ENCODE measurements at places on chromosomes 2 and 18.

DNA sequence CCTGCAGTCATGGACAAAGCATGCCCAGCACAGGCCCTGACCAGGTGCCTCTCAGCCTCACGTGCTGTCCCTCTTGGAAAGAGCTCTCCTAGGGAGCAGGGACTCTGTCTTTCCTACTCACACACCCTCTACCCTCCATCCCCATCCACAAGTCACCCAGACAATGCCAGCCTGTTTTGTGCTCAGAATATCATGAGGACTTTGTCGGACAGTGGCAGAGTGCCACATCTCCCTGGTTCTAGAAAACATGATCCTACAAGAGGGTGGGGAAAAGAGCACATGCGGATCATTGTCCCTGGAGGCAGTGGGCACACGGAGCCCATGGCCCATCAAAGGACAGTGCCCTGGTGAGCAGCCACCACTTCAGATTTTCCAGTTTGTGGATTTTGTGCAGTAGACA is 3.7 kb upstream of the MAL start:
- no peak for DNase-seq

DNA sequence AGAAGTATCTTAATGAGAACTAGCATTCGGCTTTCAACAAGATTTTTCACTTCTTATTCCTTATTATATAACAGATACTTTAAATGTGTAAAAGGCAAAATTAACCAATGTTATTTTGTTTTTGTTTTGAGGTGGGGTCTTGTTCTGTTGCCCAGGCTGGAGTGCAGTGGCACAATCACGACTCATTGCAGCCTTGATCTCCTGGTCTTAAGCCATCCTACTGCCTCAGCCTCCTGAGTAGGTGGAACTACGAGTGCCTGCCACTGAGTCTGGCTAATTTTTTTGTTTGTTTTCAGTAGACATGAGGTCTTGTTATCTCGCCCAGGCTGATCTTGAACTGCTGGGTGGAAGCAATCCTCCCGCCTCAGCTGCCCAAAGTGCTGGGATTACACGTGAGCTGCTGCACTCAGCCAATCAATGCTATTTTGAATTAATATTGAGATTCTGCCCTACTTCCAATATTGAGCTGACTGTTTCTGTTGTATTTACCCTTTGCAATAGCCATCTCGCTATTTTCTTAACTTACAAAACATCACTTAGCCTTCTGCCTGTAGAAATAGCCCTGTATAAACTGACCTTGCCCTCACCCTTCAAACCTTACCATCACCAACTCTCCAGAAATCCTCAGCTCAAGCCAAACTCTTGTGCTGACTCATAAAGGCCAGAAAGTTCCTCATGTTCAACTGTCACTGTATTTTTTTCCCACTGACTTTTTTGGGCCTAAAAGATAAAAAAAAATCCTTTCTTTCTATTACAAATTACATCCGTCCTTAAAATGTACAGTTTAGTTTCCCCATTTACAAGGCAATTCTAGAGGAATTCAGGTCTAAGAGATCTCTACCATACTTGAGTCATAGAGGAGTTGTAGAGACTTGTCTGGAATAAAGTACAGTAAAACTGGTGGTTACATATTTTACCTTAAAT is 94.3 kb downstream of the OLA1 start:
- no peak for DNase-seq

DNA sequence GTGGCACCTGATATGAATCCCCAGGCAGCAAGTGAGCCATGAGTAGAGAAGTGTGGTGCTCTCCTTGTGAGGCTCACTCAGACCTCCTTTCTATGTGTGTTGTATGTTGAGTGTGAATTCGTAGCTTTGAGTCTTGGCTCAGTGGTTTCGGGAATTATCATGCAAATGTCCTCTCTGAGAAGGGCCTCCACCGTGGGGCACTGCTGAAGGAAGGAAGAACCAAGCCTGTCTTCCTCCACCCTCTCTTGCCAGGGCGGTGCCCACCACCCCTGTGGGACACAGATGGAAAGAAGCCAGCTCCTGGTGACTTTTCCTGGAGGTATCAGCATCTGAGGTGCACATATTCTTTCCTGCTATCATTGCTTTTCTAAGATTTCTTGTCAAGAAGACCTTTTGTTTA is 156.1 kb downstream of the MYT1L start:
- DNase-seq = no peak

DNA sequence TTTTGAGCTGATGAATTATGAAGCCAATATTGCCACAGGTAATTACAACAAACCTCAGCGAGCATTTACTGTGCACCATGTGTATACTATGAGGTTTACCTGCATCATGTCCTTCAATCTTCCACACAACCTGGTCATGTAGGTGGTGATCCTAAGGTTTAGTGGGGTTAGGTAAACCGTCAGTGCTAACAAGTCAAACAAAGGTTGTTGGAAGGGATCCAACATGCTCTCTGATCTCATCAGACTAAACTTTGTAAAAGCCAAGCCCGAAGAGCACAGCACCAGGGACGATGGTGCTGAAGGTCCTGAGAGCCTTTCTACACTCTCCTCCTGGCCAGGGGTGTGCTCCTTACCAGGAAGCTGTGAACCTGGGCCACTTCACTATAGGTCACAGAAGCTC is 29.4 kb downstream of the SH3YL1 start:
- no peak for DNase-seq

DNA sequence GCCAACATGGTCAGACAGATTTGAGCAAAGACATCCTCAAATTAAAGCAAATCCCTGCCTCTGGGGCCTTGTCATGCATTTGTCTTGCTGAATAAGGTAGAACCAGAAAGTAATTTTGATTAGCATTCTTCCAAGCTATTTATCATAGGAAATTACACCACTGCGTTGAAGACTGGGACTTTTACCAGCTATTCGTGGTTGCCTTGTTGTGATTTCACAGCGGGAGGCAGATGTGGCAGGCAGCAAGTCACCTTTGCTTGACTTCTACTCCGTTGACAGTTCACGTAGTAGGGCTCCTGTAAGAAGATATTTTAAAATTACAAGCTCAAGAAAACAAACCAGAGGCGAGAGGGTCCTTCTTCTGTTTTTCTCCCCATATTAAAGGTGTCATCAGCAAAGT is 80.6 kb downstream of the EN1 start:
- no peak for DNase-seq

- DNase-seq = no peak
Measured at GRCh38 chr18:31229829-31230228, 67.2 kb upstream of the DSC1 start.

Data from inflammatory macrophage (primary cell).